ENCODE measurements at places on chromosomes 12 and 14.

DNA sequence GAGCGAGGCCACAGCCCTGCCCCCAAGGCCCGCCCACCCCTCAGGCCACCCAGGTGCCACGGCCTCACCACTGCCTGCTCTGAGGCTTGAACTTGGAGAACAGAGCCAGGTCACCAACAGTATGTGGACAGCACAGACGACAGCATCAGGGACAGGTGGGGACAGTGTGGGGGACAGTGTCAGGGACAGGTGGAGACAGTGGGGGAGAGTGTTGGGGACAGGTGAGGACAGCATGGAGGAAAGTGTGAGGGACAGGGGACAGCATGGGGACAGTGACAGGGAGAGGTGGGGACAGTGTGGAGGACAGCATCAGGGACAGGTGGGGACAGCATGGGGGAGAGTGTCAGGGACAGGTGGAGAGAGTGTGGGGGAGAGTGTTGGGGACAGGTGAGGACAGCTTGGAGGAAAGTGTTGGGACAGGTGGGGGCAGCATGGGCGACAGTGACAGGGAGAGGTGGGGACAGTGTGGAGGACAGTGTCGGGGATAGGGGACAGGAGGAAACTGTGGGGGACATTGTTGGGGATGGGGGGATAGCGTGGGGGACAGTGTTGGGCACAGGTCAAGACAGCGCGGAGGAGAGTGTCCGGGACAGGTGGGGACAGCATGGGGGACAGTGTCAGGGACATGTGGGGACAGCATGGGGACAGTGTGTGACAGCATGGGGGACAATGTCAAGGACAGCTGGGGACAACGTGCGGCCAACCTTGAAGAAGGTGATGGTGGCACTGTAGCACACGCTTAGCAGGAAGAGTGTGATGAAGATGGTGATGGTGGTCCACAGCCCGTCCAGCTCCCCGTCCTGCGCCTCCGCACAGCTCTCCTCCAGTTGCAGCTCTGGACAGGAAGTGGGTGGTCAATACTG is 114.9 kb downstream of the TMEM121 start:
- DNase-seq, result no peak

DNA sequence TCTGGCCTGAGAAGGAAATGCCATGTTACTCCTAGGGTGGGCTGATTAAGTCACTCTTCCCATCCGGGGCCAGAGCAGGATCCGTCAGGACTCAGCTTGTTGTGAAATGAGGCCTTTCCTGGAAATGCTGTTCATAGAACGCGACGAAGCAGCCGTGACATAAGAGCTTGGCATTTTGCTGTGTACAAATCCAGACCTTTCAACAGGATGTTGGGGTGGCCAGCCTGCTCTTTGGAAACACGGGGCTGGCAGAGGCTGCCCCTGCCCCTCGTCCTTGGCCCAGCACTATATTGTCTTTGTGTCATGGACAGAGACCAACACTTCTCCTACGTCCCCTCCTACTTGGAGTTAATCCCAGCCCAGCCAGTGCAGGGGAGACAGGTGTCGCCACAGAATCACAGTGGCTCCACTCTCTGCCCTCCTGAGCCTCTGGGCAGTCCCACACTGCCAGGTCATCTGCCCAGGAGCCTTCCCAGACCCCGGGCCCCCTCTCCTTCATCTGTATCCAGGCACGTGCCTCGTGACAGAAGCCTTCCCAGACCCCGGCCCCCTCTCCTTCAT is 18.6 kb upstream of the EIF5 start:
- DNase-seq, result no peak

DNA sequence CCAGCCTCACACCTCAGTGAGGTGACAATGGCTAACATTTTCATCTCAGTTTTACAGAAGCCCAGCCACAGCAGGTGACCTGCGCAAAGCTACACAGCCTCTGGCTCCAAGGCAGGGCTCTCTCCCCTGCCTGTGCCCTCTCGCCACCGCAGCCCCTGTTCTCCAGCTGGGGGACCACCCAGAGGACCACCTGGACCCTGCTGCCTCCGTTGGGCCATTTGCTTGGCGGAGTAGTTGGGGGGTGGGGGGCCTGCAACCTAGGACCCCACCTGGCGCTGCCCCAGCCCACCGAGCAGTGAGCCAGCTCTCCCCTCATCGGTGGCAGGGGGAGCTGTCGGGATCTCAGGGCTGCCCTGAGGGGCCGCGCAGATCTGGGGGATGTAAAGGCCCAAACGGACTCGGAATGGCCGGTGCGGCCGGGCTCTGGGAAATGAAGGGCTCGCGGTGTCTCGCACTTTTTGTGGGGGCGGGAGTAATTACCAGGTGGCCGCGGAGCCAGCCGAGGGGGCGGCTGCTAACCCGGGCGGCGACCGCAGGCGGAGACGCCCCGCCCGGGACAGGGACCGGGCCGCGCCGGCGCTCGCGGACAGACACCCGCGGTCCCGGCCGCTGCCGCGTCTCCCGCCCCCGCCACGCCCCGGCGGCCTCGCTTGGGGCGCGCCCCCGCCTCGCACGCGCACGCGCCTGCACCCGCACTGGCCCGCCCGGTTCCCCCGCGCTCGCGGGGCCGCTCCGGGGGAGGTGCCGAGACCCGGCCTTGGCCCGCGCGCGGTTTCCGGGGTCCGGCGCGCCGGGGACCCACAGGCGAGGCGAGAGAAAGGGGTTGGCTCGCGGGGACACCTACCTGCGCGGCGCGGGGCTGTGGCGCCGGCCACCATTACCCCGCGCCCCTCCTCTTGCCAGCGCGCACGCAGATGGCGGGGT is 8.6 kb upstream of the GPR68 start:
- DNase-seq, result no peak

DNA sequence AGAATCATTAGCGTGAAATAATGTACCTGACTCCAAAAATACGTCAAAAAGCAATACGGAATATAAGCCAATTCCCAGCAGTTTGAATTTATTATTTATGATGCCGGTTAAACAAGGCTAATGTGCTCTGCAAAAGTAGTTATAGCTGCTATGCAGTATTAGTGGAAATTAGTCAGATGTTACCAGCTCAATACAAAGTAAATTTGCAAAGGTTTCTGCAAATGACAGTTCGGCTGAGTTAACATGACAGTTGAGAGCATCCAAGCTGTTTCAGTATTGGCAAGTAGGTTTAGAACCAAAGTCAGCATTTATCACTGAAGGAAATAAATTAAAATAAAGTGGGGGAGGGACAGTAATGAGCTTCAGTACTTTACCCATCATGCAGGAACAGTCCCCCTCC is 1665.8 kb upstream of the FLRT2 start:
- DNase-seq, result no peak

- DNase-seq, result no peak
Measured at GRCh38 chr14:51865953-51866747, 5.7 kb downstream of the GNG2 start.

- DNase-seq, result no peak
Measured at GRCh38 chr14:37082449-37082848, 90.0 kb downstream of the SLC25A21 start.

Data from amygdala (tissue), 56 donors.